Endothelial cell (in vitro differentiated cells): ENCODE measurements at places on chromosomes 16 and 17. TPM values are rescaled to one million over a fixed set of nuclear protein-coding genes. Genes with fewer than 3 reads are reported as not detected.

GRCh38 chr17:81019563-81020442, 15.1 kb upstream of the BAIAP2 start:
- DNase-seq = no peak

- DNase-seq = peak; percentile 57
These were observed at the start of gene ROGDI for GRCh38 chr16:4801962-4802658. ROGDI (minus strand) TSS chr16:4802633; CDS start chr16:4802571, 62 bp downstream.

- DNase-seq = no peak
These were observed 313.1 kb downstream of the MAF start for GRCh38 chr16:79287424-79287917.

Gene TOP2A
- 28.3 TPM for total RNA-seq

Gene PIPOX
- total RNA-seq = 3.3 TPM

Gene KLHL10
- not detected for total RNA-seq
